Activated CD4-positive, CD25-positive, alpha-beta regulatory T cell treated with anti-CD3 and anti-CD28 coated beads, Interleukin-2, amount 50 U/mL, for 72 hours (primary cell): ENCODE measurements at places on chromosomes 1 and 21.

GRCh38 chr1:245946905-245947304, 560.2 kb downstream of the SMYD3 start:
- DNase-seq = no peak

- no peak for DNase-seq
Measured at GRCh38 chr1:29122682-29123052, 1.0 kb downstream of the TMEM200B start.

- no peak for DNase-seq
Measured at GRCh38 chr1:17865912-17866739, 111.0 kb downstream of the ACTL8 start.

- no peak for DNase-seq
Measured at GRCh38 chr1:219480011-219480410, 132.9 kb downstream of the ZC3H11B start.

DNA sequence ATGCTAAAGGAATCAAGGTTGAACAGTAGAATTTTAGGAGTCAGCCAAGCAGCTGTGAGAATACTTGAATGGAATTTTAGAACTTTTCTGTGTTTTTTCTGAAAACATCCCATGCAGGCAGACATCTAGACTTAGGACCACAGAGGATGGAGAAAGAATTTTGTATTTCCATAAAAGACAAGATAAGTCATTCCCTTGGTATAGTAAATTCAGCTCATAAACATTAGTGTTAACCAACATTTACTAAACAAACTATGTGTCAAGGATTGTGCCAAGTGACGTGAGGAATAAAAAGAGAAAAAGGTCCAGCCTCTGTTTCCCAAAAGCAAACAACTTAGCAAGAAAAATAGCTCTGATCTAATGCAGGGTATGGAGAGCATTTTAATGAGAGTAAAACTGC, 210.2 kb upstream of the NR5A2 start:
- no peak for DNase-seq

GRCh38 chr1:32725615-32725982, 23.0 kb upstream of the SYNC start:
- no peak for DNase-seq

DNA sequence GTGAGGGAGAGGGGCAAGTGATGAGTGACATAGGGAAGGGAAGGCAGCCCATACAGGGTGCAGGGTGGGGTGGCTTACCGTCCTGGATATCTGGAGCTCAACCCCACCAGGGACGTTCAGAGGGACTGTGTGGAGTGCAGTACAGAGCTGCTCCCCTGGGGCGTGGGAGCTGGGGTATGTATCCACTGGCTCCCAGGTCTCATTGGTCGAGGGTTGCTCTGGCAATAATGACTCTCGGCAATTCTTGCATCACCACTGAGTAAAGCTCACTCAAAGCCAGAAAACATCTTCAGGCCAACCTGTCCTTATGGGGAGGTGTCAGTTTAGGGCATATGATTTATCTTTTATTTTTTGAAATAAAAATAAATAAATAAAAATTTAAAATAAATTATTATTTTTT, 43.2 kb upstream of the RUNX3 start:
- no peak for DNase-seq

GRCh38 chr21:38272215-38272614, 15.4 kb downstream of the KCNJ15 start:
- DNase-seq = no peak

GRCh38 chr1:147243228-147243685, 773 bp downstream of the CHD1L start:
- no peak for DNase-seq

DNA sequence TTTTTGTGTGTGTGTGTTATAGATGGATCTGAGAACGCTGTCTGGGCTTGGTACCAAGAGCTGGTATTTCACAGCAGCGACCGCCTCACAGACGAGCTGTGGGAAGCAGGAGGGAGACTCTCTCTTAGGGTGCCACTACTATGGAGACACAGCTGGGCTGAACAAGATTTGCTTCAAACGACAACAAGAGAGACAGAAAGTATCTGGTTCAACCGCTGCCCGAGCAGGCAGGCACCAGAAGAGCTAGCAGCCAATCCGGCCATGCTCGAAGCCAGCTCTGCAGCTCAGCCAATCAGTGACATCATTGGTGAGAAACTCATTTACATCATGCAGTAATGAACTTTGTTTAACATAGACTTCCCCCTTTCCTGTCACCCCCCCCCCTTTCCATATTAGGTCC, 341.3 kb downstream of the USP25 start:
- DNase-seq = no peak
